ENCODE measurements at places on chromosomes 4 and X. TPM values are rescaled to one million over a fixed set of nuclear protein-coding genes. Genes with fewer than 3 reads are reported as not detected.

GRCh38 chr4:61044837-61045236, 155.3 kb upstream of the ADGRL3 start:
- no peak for DNase-seq

DNA sequence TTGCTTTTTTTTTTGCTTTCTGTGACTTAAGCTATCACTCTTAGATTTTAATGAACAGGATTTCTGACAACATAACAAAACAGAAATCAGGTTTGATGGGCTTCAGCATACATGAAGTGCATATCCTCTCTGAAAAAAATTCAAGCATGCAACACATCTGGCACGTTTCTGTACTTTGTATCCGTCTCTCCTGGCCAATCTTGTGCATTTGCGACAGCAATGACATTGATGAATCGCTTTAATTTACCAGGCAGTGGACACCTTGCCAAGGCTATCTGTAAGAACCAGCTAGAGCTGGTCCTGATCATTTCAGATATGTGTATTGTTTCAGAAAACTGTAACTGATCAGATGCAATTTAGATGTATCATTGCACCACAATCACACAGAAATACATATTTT, 93.3 kb downstream of the CCSER1 start:
- no peak for DNase-seq

DNA sequence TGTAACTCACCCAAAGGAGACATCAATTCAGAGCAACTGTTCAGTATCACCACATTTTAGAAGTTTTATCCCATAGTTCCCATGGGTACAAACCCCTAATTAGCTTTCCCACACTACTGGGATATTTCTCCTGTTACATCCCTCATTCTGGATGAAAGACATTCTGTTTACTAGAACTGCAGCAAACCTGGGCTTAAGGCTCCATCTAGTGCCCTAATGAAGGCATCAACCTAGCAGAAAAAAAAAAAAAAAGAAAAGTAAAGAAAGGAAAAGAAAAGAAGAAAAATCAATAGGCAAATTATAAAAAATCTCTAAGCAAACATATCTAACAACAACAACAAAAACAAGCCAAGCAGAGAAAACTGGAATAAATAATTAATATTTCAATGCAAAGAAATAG, 133.7 kb upstream of the CPXCR1 start:
- peak; percentile 1 for DNase-seq

- DNase-seq: no peak
Measured at GRCh38 chr4:148089624-148090023, 352.6 kb downstream of the NR3C2 start.

DNA sequence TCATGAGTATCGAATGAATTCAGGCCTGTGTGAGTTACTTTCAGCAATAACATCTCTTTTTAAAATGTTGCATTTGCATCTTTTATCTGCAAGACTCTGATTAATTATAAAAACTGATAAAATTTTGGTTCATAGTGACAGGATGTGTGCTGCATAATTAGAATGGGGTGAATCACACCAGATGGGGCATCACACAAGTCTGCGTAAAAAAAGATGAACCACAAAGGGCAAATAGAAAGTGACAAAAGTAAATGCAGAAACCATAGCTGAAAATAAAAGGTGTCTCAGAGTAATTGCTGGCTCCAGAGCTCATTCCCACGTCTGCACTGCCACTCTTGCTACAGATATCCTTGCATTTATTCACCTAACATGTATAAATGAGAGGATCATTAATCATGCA, 131.1 kb downstream of the HS3ST1 start:
- no peak for DNase-seq

- no peak for DNase-seq
Measured at GRCh38 chr4:67103001-67103747, 442.1 kb downstream of the CENPC start.

DNA sequence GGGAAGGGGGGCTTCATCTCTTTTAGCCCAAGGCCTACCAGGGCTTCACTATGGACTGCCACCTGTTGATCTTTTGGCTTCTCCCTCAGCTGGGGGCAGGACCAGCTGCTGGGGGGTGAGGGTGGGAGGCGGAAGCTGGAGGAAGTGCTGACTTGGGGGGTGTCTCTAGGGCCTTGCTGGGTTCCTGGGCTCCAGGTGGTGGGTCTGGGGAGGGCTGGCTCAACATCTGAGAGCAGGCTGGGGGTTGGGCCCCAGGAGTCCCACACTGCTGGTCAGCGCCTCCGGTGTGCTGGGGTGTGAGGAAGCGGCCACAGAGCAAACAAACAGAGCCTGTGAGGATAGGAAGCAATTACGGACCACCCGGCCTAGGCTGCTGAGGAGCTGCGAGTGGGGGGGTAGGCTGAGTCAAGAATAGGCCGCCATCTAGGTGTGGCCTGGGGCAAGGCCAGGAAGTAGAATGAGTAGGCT, 85.7 kb downstream of the EFNB1 start:
- no peak for DNase-seq

DNA sequence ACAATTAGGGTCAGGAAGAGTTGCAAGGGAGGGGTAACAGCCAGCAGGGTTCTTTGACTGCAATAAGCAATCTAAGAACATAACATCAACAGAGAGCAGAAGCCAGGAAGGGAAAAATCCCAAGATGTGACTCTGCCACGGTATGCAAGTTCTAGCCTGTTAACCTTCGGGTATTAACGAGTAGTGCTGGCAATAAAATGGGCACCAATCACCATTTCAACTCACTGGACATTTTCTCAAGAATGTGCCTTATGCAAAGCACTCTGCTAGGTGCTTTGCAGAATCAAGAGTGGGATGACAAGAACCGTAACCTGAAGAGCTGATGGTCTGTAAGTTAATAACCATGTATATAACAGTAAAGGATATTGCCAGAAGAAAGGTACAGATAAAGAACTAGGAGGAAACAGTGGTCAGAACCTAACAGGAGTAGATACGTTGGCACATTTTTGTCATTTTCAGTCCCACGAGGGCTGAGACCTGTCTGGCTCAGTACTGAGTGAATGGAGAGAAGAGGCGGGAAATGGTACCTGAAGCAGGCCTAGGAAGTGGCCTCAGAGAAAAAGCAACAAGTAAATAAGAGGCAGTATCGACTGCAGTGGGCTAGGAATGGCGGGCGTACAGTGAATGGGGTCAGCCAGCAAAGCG, 2.7 kb downstream of the ELOVL6 start:
- DNase-seq: no peak

DNA sequence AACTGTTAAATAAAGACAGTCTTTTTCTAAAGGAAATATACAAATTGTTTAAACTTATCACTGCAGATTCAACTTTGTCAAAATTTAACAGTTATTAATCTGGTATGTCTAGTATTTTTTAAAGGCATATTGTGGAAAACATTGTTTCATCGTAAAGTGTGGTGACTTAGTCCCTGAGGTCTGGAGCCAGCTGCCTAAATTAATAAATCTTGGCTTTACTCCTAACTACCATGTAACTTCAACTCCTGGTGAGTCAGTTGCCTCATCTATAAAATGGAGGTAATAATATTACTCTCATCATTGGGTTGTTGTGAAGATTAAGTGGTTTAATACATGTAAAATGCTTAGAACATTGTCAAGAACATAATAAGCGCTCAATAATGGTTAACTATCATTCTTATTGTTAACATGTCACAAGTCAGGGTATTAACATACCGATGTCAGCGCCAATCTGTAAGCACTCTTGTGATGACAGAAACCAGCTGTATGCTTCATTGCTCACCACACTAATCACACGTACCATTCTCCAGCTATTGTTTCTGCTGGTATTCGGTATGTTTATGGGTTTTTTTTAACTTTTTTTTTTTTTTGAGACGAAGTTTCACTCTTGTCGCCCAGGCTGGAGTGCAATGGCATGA, 14.1 kb upstream of the SMIM43 start:
- DNase-seq: no peak

DNA sequence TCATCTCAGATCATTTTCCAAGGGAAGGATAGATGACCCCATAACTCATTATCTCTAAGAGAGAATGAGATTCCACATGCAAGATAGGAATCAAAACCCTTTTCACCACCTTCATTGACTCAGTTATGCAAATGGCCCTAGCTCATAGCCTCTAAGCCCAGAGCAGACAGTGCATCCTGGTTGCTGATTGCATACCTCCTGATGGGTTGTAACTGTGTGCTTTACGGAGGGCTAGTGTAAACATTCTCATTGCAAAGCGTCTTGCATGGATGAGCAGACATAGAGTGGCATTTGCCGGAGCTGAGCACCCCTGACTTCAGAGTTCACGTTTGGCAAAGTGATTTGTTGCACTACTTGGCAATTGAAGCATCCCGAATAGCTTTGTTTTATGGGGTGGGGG, 151.0 kb downstream of the VCX3A start:
- no peak for DNase-seq

DNA sequence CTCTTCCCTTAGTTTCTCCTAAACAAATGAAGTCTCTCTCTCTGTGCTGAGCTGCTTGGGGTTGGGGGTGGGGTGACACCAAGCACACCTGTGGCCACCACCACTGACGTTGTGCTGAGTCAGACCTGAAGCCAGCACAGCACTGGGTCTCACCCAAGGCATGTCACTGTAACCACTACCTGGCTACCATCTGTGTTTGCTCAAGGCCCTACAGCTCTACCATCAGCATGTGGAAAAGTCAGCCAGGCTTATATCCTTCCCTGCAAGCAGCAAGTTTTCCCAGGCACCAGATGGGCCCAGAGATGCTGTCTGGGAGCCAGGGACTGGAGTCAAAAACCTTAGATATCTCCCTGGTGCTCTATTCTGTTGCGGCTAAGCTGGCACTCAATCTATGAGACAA, 6.9 kb downstream of the CXCL10 start:
- DNase-seq: no peak

- no peak for DNase-seq
Measured at GRCh38 chrX:132046533-132046932, 23.4 kb downstream of the STK26 start.

The DBET gene
- polyA plus RNA-seq: not detected

The RNF4 gene
- 26.7 TPM for polyA plus RNA-seq

The GAGE12J gene
- polyA plus RNA-seq: not detected
